ENCODE measurements at places on chromosomes 5 and 9.

DNA sequence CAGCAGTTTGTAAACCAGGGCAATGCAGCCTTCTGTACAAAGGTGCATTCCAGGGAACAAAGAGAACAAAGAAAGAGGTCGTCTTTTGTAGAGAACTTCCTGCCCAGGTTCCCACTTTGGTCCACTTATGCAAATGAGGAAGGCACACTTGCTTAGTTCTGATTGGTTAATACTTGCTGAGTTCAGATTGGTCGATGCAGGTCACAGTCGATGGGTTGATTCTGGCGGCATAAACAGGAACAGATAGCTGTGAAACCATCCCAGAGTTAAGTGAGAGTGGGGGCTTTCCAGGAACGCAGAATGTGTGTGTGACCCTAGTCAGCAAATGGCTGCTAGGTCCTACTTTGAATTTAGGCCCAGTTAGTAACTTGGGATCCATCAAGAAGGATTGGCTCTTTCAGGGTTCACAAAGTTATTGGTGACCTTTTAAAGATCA, 1.8 kb upstream of the ADAMTS13 start:
- DNase-seq: no peak

DNA sequence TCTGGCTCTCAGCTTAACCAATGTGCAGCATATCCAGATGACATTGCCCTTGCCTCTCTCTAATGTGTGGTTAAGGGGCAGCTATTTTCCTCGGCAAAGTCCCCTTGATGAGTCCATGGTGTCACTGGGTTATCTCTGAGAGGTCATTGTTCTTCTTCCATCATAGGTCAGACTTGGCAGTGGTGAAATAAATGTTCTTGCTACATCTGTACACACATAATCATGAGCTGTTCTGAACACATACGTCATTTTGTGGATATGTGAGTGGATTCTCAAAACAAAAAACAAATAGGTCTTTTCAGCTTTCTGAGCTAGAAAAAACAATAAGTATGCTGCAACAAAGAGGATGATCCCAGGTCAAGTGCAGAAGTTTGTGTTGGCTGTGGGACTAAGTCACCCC, 134.7 kb upstream of the PTPN3 start:
- DNase-seq: no peak

DNA sequence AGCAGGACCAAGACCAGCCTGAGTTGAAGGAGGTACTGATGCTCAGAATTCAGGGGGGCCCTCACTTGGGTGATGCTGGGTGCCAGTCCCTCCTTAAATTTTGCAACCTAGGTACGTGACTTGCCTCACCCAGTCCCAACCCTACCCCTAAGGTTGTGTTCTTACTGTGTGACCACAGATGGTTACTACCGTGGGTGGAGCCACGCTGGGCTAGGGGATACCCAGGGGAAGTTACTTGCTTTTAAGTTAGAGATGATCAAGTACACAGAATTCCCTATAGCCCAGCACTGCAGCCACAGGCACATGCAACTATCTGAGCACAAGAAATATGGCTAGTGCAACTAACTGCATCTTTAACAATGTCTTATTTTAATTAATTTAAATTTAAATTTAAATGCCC, 32.9 kb downstream of the NXNL2 start:
- no peak for DNase-seq

GRCh38 chr9:72384710-72385485, 19.9 kb upstream of the ZFAND5 start:
- no peak for DNase-seq

- no peak for DNase-seq
Measured at GRCh38 chr9:33408087-33408486, 5.7 kb upstream of the AQP7 start.

DNA sequence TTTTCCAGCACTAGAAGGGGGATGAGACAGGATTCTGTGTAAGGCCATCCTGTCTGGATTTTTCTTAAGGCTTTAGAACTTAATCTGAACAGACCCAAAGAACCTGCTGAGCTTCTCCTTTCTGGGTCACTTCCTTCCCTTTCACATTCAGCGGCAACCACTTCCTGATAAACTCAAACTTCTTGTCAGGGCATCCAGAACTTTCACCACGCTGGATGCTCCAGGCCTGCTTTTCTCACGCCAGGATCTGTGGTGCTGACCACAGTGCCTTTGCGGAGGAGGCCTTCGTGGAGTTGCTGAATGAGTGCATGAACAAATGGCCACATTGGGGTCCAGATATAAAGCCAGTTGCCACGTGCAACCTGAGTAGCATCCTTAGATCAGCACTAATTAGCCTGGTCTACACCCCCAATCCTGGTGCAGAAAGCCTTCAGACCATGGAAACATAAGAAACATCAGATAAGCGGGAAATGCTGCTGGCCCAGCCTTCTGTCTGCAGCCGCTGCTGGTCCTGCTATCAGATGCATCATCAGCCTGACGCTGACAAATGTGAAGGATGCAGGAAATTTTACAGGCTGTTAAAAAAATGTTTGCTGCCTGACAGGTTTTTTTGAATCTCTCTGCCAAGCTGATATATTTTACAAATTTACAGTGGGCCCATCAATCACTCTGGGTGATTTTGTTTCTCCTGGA, 75.3 kb upstream of the BARHL1 start:
- DNase-seq: no peak

GRCh38 chr5:2752821-2753439, 1.5 kb upstream of the IRX2 start:
- peak; percentile 19 for DNase-seq

DNA sequence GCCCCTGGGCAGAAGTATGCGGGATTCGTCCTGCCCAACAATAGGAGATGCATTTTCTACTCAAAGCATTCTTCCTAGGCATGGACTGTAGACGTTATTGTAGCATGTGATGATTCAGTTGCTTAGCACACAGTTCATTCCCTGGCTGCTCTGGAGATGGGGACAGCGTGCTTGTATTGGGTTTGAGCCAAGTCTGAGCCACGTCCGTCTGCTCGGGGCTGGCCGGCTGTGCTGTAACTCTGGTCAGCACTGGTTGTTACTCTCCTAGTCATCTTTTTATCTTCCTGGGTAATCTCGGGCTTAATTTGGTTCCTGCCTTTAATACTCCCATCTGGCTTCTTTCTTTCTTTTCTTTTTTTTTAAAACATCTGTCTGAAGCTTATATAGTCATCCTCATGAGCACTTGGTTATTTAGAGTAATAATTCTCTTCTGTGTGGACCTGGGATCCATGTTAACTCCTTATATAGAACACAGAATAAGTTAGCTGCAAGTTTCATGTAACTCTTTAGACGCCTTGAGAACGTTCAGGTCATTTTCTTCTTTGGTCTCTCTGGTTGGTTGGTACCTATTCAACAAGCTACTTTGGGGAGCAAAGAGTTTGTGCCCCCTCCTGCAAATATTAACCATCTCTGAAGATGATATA, 118.8 kb upstream of the RPS23 start:
- DNase-seq: peak; percentile 65

DNA sequence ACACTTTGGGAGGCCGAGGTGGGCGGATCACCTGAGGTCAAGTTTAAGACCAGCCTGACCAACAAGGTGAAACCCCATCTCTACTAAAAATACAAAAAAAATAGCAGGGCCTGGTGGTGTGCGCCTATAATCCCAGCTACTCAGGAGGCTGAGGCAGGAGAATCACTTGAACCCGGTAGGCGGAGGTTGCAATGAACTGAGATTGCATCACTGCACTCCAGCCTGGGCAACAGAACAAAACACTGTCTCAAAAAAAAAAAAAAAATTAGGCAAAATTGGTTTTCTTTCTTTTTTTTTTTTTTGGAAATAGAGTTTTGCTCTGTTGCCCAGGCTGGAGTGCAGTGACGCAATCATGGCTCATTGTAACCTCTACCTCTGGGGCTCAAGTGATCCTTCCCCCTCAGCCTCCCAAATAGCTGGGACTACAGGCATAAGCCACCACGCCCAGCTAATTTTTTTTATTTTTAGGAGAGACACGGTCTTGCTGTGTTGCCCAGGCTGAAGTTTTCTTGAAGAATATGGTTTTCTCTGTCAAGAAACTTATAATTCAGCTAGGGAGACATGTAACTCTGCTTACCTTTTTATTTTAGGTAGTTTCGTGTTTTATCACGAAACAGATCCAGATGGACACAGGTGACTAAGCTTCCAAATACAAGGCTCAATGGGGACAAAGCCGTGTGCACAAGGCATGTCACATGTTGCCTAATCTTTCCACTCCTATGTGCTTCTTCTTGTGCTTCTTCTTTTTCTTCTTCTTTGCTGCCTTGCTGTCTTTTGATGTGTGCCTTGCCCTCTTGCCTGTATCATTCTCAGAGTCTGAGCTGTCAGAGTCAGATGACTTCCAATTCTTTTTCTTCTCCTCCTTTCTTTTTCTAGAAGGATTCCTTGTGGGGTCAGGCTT, 14.3 kb downstream of the TTC1 start:
- DNase-seq: no peak

All from NCI-H2029 (cell line).